ENCODE measurements at places on chromosomes 5 and 9.

GRCh38 chr5:98231089-98231488, 542.4 kb upstream of the RGMB start:
- no peak for DNase-seq

- no peak for DNase-seq
Observed at GRCh38 chr5:170449232-170449631, 54.6 kb upstream of the KCNIP1 start.

- peak; percentile 78 for DNase-seq
Observed at GRCh38 chr5:90783460-90784333, 225.1 kb downstream of the ADGRV1 start.

GRCh38 chr5:104626122-104626521, 1063.5 kb upstream of the NUDT12 start:
- DNase-seq = no peak

DNA sequence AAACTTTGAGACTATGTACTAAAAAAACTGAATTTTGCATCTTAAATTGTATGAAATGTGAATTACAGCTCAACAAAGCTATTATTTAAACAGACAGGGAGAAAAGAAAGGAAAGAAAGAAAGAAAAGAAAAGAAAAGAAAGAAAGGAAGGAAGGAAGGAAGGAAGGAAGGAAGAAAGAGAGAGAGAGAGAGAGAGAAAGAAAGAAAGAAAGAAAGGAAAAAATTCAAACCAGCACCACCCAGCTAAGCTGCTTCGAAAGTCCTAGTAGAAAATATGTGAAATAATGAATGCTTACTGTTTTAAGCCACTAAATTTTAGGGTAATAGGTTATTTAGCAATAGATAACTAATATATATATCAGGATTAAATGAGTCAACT, 31.7 kb upstream of the CDK5RAP2 start:
- no peak for DNase-seq

DNA sequence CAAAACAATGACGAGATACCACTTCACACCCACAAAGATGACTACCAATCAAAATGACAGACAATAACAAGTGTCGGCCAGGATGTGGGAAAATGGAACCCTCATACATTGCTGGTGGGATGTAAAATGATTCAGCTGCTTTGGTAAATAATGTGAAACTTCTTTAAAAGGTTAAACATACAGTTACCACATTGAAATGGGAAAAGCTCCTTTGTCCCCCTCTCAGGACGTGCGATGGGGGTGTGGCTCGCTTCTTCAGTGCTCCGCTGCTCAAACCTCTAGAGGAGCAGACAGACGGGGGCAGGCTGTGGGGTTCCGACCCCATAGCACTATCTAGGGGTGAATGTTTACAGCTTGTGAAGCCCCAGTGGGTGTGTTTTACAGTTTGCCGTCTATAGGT, 8.0 kb upstream of the PLPP6 start:
- no peak for DNase-seq

DNA sequence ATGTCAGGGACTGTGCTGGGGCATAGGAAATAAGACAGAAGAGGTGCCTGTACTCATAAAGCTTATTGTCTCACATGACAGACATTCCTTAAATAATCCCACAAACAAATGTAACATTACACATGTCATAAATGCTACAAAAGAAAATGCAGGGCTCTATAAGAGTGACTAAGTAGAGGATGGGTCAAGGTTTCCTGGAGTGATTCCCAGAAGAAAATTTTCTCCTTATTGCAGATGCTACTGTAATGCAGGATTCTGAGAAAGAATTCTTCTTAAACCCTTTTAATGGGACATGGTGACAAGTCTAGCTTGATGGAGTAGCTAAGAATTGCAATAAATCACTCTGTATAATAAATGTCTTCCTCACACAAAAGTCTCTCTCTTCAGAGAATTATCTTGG, 55.7 kb downstream of the SH3TC2 start:
- DNase-seq = no peak

- no peak for DNase-seq
Observed at GRCh38 chr5:146599261-146599660, 83.3 kb upstream of the GPR151 start.

All from MCF 10A (cell line).